ENCODE measurements at places on chromosomes 2 and 18.

DNA sequence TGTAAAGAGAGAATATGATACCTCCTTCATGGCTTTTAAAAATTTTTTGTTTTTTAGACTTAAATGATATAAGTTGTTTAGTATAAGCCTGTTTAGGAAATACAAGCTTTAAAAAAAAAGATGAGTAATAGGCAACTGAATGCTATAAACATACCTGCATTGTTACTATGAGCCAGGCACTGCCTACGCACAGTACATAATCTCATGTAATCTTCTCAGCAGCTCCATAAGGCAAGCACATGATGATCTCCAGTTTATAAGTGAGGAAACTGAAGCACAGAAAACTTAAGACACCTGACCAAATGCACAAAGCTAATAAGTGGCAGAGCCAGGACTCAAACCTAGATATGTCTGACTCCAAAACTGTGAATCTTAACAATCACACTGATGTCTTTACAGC, 156.3 kb upstream of the SLC1A4 start:
- no peak for DNase-seq

- no peak for DNase-seq
These were observed 115.8 kb downstream of the C2orf74 start for GRCh38 chr2:61277756-61278155.

DNA sequence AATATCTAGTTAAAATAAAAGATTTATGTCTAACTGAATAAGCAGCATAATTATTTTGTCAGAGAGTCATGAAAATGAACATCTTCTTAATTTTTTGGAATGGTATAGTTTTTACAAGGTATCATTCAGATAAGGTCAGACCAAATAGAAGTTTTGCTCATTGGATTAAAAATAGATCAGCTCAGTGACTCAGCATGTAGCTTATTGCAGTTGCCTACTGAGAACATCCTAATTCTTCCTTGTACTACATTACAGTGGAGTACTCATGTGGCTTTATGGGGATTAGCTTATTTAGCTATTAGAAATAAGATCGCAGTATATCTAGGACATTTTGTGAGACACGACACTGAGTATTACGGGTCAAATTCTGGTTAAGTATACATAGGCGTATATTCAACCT, 38.2 kb upstream of the PPM1B start:
- DNase-seq: no peak

DNA sequence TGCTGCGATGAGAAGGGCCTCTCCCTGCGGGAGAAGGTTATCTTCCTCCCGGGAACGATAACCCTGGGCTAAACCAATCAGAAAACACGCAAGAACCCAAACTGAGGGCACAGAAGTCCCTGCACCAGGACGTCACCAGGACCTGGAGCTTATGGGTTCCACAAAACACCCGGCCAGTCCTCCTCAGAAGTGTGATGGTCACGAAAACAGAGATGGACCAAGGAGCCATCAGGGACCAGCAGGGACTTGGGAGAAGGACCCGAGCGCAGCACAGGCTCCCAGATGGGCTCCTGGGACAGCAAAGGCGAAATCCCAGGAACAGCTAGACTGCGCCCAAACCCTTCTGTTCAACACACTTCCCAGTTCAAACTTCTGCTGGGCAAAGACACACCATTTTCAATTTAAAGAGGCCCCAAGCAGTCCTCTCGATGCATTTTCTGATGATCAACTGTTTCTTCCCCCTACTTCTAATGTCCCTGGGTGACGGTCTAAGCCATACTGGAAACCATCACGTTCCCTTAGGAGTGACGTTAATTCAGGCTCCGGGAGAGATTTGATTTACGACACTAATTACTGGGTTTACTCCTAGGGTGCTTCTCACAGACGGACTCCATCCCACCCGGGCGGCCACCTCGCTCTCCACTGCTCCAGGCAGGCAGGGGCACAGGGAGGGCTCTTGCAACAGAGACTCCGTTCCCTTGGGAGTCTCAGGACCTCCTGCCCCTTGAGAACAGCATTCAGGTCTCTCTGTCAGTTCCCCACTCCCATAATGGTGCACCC, 29.2 kb downstream of the ZNF516 start:
- DNase-seq: no peak

DNA sequence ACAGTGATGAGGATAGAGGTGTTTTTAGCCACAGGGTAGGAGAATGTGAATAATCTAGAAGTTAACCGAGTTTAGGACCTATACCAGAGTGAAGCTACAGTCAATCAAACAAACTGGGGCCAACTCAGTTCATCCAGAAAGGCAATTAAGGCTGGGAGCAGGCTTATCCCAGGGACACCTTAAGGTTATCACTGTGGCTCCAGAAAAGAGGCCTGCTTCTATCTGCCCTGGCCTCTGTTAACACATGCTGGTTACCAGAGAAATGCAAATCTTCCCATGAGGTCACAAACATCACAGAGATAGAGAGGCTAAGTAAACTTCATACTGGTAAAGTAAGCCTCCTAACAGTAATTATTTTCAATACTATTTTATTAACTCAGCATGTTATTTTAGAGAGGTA, 93.2 kb upstream of the GRB14 start:
- DNase-seq: no peak

DNA sequence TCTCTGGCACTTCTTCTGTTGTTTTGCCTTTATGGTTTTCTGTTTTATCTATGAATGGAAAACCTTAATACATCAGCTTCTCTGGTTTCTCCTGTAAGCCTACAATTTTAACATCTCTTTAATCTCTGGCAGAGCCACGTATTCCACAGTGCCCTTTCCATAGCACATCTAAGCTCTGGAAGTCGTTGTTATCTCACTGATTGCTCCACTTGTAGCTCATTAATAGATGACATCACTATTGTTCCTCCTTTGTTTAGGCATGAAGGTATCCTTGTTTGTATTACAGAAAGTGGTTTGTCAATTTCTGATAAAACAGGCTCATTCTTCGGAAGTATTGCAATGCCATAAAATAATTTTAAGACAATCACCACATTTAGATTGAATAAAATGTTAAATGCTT, 185.2 kb downstream of the ZNF804A start:
- no peak for DNase-seq

- no peak for DNase-seq
These were observed 640 bp downstream of the SLC39A6 start for GRCh38 chr18:36128530-36128870.

DNA sequence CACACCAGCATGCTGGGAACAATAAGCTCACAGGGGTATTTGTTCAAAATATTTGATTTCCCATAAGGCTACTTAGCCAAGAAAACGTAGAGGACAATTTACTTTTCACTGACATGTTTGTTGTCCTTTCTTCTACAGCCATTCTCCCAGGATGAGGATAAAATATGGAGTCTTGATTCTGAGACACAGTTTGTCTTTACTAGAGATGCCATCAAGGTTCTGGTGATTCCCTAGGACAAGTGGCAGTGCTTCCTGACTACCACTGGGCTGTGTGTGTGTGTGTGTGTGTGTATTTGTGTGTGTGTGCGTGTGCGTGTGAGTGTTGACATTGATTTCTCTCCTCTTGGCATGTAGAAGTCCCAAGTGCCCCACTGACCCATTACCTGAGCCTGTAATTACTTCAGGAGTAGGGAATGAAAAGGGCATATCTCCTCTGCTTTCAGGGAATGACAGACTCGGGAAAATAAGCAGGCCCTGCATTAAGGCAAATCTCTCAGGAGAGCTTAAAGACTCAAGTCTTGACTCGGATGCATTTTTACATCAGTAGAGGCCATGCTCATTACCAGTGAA, 761.6 kb downstream of the DCC start:
- DNase-seq: no peak

DNA sequence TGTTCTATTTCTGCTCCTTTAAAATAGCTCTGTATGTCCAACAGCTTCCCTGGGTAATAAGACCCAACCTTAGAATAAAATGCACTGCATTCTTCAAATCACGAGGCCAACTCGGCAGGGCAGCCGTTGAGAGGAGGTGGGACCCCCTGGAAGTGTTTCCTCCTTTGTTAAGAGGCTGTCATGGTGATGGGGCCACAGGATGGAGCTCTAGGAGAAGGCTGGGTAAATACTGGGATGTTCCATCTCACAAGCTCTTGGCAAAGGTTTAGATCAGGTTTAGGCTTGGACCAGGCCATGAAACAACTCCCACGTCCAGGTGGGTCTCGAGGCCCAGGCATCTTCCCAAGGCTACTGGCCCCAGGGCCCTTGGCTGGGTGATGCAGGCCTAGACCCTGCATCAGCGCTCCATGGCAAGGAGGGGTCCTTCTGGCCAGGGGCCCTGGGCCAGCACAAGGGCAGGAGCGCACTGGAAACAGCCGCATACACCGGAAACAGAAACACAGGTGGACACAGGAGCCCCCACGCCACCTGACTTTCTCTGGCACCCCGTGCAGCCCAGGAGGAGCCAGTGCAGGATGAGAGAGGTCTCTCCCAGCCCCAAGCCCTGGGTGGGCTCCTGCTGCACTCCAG, 38.8 kb upstream of the OTOS start:
- DNase-seq: no peak

- no peak for DNase-seq
These were observed 85.7 kb downstream of the B3GNT2 start for GRCh38 chr2:62281663-62282062.

DNA sequence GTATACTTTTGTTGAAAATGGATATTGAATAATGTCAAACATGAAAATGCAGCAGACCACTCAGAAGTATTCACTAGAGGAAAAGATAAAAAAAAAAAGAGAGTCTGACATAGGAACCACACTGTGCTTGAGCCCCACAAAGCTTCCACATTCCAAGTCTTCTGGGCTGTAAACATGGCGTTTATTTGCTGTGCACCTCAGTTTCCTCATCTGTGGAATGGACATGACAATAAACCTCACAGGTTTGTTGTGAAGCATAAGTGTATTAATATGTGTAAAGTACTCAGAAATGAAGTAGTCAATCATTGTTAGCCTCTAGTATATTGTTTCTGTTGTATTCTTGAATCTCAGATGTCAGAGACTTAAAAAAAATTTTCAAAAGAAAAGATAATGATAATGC, 525.8 kb upstream of the NRP2 start:
- DNase-seq: no peak

DNA sequence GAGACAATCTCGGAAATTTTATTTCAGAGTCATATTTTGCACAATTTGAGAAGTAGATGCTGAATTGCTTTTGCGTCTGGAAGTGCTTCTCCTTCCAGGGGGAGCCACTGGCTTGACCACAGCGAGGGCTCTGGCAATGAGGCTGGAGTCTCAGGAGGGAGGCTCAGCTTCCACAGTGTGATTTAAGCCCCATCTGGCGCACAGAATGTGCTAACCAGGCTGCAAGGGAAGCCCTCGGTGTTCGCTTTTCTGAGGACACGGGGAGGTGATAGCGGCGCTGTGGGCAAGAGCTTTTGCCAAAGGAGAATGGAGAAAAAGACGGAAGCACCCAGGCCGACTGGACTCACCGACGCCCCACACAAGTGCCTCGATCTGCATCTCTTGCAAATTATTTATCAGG, 52.4 kb downstream of the ADI1 start:
- no peak for DNase-seq

DNA sequence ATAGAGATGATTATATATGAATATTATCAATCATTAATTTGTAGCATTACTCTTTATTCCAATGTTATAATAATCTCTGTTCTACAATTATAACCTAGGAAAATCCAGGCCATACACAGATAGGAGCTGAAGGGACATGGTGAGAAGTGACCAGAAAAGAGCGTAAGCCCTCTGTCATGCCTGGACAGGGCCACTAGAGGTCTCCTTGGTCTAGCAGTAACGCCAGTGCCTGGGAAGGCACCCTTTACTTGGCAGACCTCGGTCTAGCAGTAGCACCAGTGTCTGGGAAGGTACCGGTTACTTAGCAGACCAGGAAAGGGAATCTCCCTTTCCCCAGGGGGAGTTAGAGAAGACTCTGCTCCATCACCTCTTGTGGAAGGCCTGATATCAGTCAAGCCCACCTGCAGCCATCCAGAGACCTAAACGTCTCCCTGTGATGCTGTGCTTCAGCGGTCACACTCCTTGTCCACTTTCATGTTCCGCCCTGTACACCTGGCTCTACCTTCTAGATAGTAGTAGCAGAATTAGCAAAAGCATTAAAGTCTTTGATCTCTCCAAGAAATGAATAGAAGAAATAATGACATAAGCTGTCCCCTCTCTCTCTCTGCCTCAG, 447.5 kb upstream of the FSIP2 start:
- DNase-seq: peak; percentile 1

DNA sequence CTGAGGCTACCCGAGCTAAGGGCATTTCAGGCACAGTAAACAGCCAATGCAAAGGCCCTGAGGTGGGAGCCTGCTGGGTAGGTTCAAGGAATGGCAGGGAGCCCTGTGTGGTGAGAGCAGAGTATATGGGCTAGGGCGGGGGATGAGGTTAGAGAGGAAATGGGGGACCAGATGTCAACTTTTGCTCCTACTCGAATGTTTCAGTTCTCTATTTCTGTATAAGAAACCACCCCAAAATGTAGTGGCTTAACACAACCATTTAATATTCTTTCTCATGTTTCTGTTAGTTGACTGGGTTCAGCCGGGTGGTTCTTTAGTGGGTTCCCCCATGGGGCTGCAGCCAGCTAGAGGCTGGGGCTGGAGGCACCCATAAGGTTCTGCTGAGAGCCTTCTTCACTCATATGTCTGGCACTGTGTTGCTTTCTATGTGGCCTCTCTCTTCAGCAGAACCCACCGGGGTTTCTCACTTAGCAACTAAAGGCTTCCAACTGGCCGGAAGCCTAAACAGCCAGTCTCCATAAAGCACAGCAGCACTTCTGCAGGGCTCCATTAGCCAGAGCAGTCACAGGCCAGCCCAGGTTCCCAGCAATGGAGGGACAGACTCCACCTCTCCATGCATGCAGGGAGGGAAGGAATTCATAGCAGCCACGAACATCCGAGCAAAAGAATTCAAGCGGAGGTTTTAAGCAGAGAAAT, 5.6 kb upstream of the ATOH8 start:
- DNase-seq: no peak

DNA sequence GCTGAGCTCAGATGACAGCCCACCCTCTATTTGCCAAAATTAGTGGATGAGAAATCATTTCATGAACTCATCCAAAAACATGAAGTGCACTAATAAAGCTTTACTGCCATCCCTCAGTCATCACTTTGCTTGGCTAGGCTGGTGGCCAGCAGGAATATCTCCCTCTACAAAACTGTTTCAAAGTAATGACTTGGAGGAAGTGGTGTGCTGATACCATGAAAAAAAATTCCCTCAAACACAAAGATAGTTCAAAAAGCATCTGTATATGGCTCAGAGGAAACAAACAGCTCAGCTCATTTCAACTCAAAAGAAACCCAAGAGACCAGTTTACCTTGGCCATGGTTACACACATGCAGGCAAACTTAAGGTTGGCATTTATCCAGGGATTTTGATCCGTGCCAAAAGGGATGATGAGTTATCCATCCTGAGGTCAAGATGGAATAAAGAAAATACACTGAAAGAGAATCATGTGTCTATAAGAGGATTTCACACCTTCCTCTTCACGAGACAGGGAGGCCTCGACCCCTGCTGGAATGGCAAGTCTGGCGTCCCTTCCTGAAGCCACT, 18.4 kb upstream of the WIPF1 start:
- no peak for DNase-seq

DNA sequence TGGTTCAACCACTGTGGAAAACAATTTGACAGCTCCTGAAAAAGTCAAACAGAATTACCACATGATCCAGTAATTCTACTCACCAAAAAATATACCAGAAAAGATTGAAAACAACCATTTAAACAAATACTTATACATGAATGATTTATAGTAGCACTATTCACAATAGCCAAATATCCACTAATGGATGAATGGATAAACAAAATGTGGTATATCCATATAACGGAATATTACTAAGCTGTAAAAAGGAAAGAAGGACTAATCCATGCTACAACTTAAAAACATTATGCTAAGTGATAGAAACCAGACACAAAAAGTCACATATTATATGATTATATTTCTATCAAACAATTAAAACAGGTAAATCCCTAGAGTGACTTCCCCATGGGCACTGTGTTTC, 131.5 kb downstream of the SPOPL start:
- DNase-seq: no peak

Measured in bone marrow (tissue), 2 donors.